ENCODE measurements at places on chromosomes 3 and 15.
A peak's percentile ranks its signal among the peaks of the same experiment; 100 is the strongest.

GRCh38 chr15:69780374-69780773, 317.3 kb downstream of the TLE3 start:
- peak; percentile 13 for DNase-seq

GRCh38 chr3:16462679-16463078, 50.8 kb downstream of the RFTN1 start:
- DNase-seq = no peak

- peak; percentile 89 for DNase-seq
Observed at GRCh38 chr3:39166134-39166710, 12.8 kb upstream of the CSRNP1 start.

GRCh38 chr15:35437157-35437556, 108.8 kb downstream of the DPH6 start:
- no peak for DNase-seq

DNA sequence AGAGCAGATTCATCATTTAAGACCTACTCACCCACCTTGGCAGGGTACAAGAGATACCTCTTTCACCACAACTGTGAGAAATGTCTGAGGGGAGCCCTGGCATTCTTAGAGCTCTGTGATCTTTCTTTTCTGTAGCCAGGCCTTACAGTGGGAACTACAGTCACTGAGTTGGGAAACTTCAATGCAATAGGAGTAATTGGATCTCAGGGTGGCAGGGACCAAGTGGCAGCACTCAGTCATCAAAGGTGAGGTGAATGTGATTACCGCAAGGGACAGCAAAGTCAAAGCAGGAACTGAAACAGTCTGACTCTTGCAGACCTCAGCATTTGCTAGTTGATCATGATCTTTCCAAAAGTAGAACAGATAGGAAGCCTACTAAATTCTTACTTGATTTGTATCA, 7.2 kb upstream of the MCF2L2 start:
- DNase-seq = no peak

DNA sequence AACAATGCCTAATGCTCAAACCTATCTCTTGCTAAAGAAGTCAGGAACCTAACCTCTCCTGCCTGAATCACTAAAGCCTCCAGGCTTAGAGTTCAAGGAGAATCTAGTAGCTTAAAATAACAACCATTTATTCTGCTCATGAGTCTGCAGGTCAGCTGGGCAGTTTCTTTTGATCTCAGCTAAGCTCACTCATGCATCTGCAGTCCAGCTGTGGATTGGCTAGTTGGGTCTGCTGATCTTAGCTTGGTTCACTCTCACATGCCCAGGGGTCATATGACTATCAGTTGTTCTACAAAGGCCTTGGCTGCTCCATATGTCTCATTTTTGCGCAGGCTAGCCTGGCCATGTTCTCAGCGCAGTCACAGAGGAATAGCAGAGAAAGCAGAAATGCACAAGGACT, 109.2 kb upstream of the STT3B start:
- DNase-seq = peak; percentile 44

GRCh38 chr3:195899701-195900435, 8.5 kb downstream of the TNK2 start:
- no peak for DNase-seq

DNA sequence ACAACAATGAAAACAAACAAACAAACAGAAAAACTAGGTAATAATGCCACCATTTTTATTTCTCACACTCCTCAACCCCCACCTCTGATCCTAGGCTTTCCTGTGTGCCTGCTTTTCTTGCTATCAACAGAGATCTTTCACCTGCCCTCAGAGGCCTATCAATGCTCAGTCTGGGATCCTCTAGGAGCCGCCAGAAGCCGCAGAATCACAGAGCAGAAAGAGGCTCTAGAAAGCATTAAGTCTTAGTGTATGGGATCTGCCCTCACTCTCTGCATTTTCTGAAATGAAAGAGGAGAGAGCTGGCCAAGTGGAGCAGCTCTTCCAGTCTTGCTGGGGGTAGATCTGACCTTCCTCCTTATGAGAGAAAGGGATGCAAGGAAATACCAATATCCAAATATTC, 306.8 kb downstream of the TUSC7 start:
- no peak for DNase-seq

DNA sequence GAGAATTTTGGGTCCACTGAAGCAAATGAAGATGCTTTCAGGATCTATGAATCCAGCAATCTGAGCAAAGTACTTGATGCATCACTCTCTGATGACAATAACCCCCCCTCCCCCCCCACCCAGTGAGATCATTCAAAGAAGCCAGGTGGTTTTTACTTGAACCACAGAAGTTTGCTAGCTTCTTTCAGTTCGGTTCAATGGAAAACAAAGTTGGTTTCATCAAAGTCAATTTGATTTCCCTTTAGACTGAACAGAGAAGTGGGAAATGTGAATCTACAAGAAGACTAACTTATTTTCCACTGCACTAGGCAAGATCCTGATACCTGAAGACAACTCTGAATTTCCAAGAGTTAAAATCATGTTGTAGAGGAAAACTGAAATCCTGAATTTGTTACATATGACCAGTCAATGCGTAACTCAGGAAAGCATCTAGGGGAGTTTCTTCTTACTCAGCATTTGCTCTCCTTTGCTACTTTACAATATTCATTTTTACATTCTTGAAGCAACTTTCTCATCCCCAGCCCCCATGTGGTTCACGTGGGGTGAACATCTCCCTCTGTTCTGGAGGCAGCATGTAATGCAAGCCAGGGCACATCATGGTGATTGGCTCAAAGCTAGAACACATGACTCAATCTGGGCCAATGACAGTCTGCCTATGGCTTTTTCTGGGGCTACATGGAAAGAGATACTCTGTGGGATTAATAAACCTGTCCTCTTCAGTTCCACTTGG, 572.6 kb downstream of the FOXP1 start:
- DNase-seq = no peak

GRCh38 chr3:48130321-48130904, 57.8 kb downstream of the CDC25A start:
- peak; percentile 97 for DNase-seq

DNA sequence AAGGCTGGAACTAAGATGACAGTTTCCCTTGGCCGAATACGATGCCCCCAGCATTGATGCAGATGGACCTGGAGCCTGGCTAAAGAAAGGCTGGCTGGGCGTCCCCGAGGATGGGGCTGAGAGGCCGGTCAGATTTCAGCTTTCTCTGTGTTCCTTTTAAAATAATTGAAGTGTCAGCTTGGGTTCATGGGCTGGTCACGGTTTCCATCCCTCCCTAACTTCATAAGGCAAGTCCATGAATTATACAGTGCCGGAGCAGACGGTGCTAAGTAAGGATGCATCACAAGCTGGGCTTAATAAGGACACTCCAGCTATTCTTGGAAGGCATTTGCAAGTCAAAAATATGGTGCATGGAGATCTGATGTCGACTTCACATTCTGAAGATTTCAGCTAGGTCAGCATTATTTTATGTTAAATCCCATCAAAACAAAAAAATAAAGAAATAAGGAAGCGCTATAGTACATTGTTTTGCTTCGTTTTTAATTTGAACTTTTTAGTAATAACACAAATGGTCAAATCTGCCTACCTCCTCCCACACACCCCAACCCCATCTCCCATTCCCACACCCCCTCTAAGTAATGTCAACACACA, 220.8 kb downstream of the RPLP1 start:
- DNase-seq = no peak

- DNase-seq = peak; percentile 67
Observed at GRCh38 chr3:120688121-120688520, 6.1 kb upstream of the HGD start.

- peak; percentile 85 for DNase-seq
Observed at GRCh38 chr3:178097576-178097975, 438.7 kb upstream of the KCNMB2 start.

GRCh38 chr3:97350971-97351370, 413.6 kb upstream of the ARL6 start:
- DNase-seq = no peak

- no peak for DNase-seq
Observed at GRCh38 chr3:51796854-51797253, 17.8 kb upstream of the IQCF6 start.

GRCh38 chr3:52234516-52235447, 4.2 kb downstream of the TWF2 start:
- DNase-seq = no peak

- DNase-seq = peak; percentile 57
Observed at GRCh38 chr3:32493437-32494414, 8.9 kb downstream of the CMTM6 start.

DNA sequence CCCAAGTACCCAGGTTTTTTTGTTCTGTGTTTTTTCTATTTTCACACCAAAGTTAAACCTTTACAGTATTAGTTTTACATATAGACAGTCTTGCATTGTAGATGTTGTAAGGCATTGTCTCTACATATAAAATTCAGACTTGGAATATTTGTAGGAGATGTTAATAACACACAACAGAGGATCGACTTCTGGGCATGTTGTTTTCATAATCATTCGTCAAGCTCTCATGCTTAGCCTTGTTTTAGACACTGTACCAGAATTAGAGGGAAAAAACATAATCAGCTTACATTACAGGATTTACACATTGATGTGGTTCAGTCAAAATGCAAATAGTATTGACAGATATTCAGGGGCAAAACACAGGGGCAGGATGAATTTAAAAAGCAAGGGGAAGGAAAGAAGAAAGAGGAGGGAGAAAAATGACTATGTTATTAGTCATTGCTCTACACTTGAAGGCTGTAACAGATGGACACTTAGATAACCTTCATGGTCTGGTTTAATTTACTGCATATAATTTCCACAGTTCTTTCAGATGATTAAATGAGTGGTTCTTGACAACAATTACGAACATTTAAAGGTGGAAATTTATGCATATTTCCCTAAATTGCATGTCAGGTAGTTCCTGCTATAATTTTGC, 7.5 kb downstream of the CMSS1 start:
- peak; percentile 55 for DNase-seq

GRCh38 chr15:69940441-69941300, 157.0 kb downstream of the TLE3 start:
- no peak for DNase-seq

DNA sequence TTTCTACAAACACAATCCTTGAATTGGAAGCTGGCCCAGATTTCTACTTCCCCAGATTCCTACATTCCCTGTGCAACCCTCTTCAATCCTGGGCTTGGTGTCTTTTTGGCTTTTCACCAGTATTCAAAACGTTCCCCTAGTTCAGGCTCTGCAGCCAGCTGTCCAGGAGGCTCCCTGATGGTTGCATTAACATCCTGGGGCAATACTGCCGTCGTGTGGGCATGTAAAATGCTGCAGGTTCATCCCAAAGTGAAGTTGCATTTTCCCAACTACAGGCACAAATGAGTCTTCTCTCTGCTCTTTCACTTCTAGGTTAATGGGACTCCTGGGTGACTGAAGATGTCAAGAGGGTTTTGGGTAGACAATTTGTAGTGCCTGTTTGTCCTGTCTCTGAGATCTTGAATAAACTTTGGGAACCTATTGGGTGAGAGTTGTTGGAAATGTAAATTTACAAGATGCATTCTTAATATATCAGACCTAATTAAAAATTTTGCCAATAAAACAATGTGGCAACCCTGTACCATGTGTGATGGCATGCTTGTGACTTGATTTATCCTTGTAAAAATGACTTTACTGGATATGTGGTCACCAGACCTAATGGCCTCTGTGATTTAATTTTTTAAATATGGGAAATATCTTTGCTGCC, 28.6 kb downstream of the SOX14 start:
- no peak for DNase-seq

DNA sequence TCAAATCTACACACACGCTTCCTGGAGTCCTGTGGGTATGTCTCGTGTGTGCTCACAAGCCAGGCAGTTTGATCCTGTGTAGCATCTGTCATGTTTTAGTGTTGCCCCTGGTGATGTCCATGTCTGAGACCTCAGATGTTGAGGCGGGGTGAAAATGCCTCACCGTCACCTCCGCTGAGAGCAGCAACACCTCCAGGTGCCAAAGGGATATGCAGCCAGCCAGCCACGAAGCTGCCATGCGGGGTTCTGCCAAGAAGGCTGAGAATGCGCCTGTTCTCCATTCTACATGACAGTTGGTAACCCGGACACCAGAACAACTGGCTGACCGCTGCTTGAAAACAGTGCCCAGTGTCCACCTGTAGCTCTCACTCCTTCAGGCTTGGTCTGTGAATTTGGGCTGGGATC, 253.8 kb downstream of the TLE3 start:
- DNase-seq = no peak

DNA sequence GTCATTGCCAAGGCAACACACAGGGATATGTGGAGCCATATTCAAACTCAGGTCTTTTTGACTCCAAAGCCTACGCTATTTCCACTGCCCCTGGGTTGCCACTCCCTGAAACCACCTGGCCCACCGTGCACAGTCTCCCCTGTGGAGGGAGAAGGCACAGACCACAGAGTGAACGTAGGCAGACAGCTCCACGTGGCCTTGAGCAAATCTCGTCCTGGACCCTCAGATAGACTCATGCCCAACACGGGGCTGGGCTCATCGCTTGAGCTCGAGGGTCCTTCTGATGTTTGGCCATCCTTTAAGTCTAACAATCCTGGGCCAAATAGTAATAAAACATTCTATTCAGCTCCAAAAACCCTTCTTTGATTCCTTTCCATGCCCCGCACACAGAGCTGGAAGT, 72.0 kb downstream of the CPN2 start:
- DNase-seq = no peak

- no peak for DNase-seq
Observed at GRCh38 chr15:73583544-73583943, 49.6 kb downstream of the NPTN start.

GRCh38 chr3:170641510-170642236, 55.8 kb upstream of the SLC7A14 start:
- DNase-seq = peak; percentile 30

DNA sequence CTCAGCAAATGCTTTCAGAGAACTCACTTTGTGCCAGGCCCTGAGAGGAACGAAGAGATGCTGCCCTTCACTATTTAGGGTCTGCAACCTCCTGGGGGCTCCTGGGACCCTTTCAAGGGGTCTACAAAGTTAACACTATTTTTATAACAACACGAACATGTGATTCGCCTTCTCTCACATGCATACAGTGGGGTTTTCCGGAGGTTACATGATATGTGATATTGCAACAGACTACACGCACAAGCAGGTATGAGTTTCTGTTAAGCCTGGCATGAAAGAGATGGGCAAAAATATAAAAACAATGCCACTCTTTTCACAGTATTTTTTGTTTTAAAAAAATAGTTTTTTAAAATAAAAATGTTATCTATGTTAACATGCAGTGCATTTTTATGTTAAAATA, 10.3 kb downstream of the STARD5 start:
- no peak for DNase-seq

DNA sequence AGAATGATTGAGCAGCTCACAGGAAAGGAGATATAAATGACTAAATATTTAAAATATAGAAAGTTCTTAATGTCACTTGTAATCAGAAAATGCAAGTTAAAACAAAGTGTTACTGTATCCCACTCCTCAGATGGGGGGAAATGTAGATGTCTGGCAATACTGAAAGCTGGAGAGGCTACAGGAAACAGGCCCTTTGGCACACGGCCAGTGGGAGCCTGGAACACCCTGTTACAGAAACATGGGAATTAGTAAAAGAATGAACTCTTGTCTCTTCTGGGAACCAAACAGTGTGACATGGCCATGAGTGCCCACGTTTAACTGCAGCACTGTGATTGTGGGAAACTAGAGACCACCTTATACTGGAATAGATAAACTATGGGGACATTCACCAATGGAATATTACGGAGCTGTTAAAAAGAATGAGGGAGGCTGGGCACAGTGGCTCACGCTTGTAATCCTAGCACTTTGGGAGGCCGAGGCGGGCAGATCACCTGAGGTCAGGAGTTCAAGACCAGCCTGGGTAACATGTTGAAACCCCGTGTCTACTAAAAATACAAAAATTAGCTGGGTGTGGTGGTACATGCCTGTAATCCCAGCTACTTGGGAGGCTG, 50.2 kb downstream of the CDCP1 start:
- DNase-seq = no peak

Measured in astrocyte (in vitro differentiated cells and primary cell).